Left ventricle myocardium inferior (tissue), 1 donor: ENCODE measurements at places on chromosomes 2 and 18.

GRCh38 chr2:236993286-236993685 lies 92.4 kb upstream of the COPS8 start:
- no peak for DNase-seq

DNA sequence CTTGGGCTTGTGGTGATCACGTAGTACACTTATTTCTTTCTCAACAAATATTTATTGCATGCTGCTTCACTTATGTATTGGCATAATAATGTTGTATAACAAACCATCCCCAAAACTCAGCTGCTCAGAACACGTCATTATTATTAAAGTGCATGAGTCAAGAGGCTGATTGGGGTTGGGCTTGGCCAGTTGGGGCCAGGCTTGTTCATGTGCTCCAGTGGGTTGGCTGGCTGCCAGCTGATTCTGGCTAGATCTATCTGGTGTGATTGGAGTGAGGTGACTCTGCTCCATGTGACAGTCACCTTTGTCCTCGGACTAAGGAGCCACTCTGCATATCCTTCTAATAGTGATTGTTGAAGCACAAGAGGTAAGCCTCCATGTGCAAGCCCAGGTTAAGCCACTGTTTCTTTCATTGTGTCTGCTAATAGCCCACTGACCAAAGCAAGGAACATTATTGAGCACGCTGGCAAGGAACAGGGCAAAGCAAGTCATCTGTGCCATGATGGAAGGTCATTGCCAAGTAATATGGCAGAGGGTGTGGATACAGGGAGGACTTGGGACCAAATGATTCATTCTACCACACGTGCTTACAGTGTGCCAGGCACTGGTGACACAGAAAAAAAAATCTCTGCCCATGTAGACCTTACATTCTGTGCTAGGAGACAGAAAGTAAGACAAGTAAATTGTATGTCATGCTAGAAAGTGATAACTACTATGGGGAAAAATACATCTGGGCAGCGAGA lies 63.3 kb upstream of the TMEM182 start:
- DNase-seq, result no peak

- DNase-seq, result no peak
Observed at GRCh38 chr2:62050456-62051045, 145.1 kb downstream of the COMMD1 start.

DNA sequence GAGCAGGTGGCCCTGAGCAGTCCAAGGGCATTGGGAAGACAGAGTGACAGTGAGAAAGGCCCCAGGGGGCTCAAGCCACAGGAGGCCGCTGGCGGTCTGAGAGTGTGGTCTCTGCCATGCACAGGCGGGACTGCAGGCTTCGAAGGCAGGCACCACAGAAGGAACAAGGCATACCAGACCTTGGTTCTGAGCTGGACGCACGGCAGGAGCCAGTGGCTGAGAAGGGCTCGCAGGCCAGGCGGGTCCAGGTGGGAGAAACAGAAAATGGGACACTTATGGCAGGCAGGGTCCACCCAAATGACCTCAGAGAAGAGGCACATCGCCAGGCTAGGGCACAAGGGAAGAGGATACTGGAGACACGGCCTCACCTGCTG lies 14.9 kb downstream of the HJURP start:
- no peak for DNase-seq

- DNase-seq, result no peak
Observed at GRCh38 chr2:105754011-105754410, 9.3 kb downstream of the NCK2 start.

- DNase-seq, result no peak
Observed at GRCh38 chr2:48332286-48332685, 197.7 kb upstream of the STON1 start.

DNA sequence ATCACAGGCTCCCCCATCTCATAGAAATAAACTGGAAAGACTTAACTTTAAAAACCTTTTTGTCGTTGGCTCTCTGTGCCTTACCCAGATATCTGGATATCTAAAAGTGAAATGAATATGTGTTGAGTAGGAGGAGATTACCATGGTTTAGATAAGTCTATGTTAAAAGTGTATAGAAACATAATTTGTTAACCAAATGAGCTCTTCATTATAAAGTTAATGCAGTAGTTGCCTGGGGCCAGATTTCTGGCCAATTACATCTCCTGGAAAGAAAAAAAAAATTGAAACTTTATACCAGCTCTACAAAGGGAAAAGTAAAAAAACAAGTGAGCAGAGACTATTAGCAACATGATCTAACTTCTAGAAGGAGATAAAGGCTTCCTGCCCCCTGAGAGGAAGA lies 259.6 kb upstream of the UBE2E3 start:
- no peak for DNase-seq

DNA sequence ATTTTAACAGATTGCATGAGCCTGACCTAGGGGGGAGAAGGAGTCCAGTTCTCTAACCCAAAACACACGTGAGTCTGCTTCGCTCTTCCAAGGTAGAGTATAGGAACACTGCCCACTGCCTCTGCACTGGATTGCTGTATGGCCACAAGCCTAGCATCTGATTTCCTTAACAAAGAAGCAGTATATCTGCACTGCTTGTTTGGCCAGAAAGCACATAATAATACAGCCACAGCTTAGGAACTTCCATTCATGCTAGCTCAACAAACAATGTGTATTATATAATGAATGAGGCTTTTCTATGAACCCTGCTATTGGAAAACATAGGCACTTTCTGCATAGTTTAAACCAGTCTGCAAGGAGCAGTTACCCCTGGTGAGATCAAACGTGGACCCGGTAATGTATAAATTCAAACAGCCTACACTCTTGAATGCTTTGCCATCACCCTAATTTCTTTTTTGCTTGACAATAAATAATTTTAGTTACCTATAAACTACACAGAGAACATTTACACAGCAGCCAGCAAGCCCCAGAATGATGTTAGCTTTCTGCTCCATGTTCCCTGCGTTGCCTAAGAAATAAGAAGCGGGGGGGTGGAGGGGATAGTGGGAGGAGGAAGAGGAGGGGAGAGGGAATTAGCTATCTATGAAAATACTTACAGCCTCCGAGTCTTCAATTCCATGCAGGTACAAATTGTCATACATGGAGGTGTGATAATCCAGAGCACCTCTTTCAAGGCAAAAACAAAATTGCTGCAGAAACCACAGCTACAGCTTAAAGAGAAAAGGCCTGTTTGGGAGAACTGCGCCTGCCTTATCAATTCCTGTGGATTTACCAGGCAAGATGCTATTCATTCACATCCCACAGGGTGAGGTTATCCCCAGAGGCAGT lies 125.6 kb downstream of the CACNB4 start:
- DNase-seq, result no peak

- DNase-seq, result no peak
Observed at GRCh38 chr18:50240080-50240563, 26.2 kb downstream of the CFAP53 start.

DNA sequence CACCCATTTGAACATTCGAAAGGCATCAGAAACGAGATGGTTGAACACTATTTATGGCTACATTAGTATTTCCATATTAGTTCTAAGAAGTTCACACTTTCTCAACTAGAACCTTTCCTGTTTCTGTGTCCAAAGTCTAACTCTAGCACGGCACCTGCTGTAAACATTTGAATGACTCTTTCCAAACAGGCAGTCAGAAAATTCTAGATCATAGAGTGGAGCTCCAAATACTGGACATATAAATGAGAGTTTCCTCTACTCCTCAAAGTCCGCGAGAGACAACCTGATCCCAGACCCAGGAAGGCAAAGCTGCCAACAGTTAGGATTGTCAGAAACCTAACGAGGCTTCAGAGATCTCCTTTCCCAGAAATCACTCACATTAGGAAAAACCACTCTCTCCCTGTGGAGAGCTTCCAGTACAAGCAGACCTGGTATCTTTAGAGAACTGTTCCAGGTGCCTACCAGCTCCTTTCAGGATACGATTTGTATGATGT lies 10.6 kb downstream of the RND3 start:
- no peak for DNase-seq

DNA sequence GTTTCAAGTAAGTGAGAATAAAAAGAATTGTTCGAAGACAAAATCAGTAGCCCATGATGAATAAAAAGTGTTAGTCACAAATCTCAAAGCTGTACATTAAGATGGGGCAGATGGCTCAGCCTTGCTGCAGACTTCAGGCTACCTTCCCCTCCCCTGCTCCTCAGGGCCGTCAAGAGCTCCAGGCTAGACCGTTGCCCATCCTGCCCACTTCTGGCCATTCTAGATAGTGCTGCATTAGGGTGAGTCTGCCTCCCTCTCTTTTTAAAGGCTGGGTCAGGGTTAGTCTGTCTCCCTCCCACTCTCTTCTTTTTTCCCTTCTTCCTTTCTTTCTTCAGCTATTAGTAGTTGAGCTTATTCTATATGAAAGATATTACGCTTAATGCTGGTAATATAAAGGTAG lies 86.0 kb downstream of the MAPRE2 start:
- DNase-seq, result no peak

DNA sequence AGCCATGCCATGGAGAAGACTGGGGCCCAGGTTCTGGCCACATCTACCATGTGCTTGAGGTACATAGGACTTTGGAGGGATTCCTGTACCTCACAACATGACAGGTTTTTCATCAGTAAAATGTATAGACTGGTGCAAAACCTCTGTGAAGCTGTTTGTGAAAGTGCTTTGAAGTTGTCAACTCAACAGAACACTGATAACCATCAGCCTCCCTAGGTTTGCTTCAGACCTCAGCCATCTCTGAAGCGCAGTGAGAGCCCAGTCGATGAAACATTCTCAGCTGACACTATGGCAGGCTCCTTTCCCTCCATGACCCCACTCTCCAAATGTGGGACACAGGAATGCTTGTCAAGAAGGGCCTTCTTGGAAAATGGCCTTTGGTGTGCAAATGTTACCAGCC lies 38.6 kb downstream of the STK25 start:
- no peak for DNase-seq

DNA sequence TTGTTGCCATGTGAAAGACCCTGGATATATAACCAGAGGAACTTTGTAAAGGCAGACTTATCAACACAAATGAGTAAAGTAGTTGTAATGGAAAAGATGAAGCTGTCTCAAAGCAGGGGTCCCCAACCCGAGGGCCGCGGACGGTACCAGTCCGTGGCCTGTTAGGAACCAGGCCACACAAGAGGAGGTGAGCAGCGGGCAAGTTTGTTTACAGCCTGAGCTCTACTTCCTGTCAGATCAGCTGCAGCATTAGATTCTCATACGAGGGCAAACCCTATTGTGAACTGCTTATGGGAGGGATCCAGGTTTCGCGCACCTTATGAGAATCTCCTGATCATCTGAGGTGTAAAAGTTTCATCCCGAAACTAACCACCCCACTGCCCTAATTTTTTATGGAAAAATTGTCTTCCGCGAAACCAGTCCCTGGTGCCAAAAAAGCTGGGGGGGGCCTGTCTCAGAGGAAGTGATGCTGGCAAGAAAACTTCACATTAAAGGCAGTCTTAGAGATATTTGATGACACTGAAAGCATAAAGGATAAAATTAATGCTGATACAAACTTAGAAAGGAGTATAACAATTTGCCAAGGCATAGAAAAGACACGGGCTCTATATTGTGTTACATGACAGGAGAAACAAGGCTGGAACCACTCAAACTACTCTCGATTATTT lies 57.5 kb upstream of the MSTN start:
- DNase-seq, result no peak

- DNase-seq, result no peak
Observed at GRCh38 chr2:113847144-113847543, 42.7 kb upstream of the ACTR3 start.

- no peak for DNase-seq
Observed at GRCh38 chr2:76610451-76610850, 899.7 kb upstream of the GCFC2 start.

GRCh38 chr2:62309465-62310091 lies 113.7 kb downstream of the B3GNT2 start:
- no peak for DNase-seq

GRCh38 chr2:147790580-147790979 lies 54.2 kb upstream of the ACVR2A start:
- DNase-seq, result no peak

DNA sequence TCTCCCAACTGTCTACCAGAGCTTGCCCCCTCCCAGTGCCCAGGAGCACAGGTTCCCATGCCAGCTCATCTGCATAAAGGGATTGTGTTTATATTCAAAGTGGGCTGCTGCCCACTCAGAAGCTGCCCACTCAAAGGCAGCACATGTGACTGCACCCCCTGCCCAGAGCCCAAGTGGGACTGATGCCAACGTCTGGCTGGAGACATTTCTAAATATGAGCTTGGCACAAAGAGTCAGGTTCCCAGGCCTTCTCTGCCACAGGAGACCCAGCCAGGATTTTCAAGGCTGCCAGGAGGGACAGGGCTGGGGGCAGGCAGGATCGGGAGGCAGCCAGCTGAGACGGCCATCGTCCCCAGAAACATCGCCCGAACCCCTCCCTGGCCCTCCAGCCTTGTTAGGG lies 67.1 kb downstream of the ZBTB7C start:
- no peak for DNase-seq

DNA sequence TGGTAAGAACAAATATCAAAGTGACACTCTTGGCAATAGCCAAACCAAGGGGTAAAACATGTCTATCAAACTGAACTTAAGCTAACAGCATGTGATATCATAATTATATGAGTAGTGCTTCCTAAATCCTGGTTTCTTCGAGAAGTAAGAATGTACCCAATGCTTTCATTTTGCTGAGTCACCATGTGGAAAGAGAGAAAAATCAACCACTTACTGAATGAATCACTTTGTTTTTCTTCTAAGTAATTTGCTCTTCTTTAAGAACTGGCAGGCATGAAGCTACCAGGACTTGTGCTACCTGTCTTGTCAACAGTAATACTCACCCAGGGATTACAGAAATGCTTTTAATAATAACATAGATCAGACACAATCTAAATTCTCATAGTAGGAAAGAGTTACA lies 19.0 kb upstream of the DUSP19 start:
- no peak for DNase-seq

- no peak for DNase-seq
Observed at GRCh38 chr2:63651356-63651755, 62.6 kb downstream of the MDH1 start.

- no peak for DNase-seq
Observed at GRCh38 chr18:23114171-23114881, 21.0 kb upstream of the CABLES1 start.

DNA sequence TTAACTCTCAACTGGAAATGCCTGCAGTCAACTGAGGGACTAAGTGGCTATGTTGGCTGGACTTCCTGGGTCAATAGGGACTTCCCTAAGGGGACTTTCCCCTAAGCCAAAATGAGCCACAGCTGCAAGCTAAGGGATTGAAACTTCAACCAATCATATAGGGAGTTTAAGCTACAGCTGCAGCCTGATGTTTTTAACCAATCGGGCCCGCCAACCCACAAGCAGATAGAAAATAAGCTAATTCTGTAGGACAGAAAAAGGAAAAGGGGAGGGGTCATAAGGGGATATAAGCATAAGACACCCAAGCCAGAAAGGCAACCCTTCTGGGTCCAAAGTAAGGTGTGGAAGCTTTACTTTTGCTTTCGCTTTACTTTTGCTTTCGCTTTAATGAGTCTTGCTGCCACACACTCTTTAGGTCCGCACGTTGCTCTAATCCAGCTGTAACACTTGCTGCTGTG lies 927.5 kb downstream of the ERBB4 start:
- DNase-seq, result no peak
